ENCODE measurements at places on chromosomes 1 and 21.

DNA sequence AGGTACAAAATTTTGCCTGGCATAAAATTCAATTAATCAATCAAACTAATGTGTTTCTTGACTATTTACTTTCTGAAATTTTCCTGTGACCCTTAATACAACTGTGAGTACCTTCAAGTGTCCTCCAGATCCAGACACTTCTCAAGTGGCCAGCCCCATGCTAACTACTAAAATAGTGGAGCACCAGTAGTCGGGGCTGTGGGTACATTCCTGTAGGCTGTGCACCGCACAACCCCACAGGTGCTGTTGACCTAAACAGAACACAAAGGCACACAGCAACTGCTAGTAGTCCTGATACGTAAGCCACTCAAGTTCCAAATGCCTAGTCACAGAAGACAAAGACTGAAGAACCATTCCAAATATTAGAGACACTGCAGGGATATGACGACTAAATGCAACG lies 36.6 kb downstream of the TMEM50B start:
- no peak for DNase-seq

DNA sequence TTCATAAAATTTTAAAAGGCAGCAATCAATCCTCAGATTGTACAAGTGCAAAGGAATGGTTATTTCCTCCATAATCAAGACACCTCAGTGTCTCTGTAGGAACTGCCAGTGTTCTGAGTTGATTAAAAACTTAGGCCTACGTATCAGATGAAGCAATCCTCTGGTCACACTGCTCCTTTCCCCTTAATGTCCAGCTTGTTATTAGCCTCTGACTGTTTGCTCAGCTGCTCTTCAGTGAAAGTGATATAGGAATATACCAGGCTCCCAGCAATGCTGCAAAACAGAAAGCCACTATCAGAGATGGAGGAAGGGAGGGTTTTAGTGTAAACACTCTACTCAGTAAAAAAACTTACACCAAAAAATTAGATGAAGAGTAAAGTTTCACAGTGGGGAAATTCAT lies 49.8 kb downstream of the SLC35D1 start:
- DNase-seq: no peak

DNA sequence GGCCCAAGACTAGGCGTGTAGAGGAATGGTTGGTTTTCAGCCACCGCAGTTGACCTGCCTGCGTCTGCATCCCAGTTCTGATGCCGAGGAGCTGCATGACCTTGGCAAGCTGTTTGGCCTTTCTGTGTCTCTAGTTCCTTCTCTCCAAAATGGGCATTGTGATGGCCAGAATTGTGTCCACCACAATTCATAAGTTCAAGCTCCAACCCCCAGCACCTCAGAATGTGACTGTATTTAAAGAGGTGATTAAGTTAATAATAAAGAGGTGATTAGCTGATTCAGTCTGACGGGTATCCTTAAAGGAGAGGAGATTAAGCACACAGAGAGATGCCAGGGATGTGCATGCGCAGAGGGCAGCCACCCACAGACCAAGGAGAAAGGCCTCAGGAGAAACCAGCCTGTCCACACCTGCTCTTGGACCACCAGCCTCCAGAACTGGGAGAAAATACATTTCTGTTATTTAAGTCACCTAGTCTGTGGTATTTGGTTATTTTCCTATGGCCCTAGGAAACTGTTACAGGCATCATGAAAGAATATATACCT lies 28.5 kb downstream of the MAB21L3 start:
- DNase-seq: no peak

GRCh38 chr1:54256522-54257345 lies 56.8 kb downstream of the MRPL37 start:
- no peak for DNase-seq

Measured in CD4-positive, alpha-beta T cell treated with Interleukin-17A for 4 hours (primary cell).